ENCODE measurements at places on chromosomes 1 and 21.

GRCh38 chr21:36973986-36974850, 7.7 kb upstream of the HLCS start:
- no peak for DNase-seq

DNA sequence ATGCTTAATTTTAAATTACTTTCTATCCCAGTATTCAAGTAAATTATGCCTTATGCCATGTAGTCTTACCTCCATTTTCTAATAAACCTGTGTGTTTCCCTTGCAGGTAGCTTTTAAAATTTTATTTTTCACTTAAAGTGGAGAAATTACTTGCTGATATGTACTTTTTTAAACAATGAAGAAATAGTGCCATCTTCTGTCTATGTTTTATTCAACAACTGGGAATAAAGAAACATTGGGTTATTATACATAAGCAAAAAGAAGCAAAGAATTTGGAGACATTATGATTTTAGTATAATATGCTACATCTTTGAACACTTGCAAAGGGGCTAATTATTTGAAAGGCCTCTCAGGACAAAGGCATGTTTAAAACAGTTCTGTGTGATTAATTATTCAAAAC, 1912.9 kb downstream of the MRPL39 start:
- no peak for DNase-seq

DNA sequence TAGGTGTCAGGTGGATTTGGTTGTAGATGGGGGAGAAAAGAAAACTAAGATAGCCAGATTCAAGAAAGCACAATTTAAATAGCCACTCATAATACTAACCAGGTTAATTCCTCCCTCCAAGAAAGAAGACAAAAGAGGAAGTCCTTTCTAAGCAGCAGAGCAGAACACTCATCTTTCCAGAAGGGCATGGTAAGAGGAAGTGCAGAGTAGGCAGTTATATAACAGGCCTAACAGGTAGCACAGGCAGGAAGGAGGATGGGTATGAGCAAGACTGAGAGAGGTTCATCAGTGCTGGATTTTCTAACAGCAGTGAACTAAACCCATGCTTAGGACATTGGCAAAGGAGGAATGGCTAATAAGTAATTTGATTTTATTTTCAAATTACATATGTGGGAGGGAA, 517.5 kb downstream of the PLPP3 start:
- no peak for DNase-seq

- DNase-seq, result no peak
Measured at GRCh38 chr1:228017356-228018124, 10.7 kb downstream of the WNT3A start.

- DNase-seq, result peak; percentile 47
Measured at GRCh38 chr1:201999625-202000238, 10.7 kb upstream of the ELF3 start.

DNA sequence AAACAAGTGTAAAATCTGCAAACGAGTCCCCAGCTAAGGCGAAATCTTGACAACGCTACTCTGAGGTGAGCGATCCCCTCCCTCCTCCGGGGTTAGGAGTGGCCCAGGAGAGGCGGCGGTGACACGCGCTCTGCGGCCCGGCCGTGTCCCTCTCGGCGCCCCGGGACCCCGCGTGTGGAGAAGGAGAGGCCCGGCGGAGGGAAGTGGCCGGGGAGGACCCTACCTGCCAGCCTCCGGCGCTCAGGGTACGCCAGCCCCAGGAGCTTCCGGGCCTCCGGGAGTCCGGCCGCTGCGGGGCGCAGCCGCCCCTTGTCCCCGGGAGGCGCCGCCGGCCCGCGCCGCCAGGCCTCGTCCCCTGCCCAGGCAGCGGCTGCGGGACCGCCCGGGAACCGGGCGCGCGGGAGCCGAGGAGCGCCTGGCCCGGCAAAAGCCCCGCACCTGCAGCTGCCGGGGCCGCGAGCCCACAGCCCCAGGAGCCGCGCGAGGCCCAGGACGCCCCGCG, 543 bp downstream of the ABCB10 start:
- peak; percentile 35 for DNase-seq

Measured in SHP77 (cell line).